Renal cortex interstitium (tissue), 15 donors: ENCODE measurements at places on chromosomes 13 and 19.
A peak's percentile ranks its signal among the peaks of the same experiment; 100 is the strongest.

DNA sequence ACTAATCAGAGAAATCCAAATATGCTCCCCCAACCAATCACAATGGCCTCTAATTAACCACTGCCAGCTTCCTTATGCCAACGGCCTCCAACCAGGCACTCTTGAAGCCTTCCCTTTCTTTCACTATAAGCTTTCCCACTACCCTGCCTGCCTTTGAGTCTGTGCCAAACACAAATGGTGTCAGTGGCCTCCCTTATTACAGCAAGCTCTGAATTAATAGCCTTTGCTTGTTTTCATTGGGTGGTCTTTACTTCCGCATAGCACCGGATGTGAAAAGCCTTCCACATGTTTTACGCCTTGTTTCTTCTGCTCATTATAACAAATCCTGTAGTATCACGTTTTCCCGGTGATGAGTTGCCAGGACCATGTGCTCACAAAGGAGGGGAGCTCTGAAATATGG lies 1.4 kb upstream of the EDDM13 start:
- peak; percentile 9 for DNase-seq

DNA sequence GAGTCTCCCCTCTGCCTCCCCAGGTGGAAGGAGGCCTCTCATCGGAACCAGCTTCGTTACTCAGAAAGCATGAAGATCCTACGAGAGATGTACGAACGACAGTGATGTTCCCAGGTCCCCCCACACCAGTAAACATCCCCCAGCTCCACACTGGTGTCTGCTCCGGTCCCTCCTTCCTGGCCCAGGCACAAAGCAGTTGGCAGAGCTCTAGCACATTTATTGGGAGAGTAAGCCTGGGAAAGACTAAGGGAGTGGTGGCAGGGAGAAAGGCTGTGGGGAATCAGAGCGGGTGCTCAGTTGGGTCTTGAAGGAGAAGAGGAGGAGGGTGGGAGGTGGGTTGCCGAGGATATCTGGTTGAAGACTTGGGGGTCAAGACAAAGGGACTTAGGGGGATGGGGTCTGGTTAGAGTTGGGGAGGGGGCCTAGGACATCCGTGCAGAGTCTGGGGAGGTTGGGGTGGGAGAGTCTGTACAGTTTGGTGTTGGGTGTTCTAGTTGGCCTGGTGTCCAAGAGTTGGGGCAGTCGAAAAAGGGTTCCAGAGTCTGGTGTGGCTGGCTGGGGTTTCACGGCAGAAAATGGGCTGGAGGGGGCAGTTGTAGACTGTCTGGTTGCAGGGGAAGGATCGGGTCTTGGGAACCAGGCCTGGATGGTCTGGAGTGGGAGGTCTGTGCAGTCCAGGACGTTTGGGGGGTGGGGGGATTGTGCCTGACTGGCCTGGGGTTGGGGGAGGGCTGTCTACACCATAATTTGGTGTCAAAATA lies 2.3 kb downstream of the HSPB6 start:
- no peak for DNase-seq

GRCh38 chr19:13098277-13099072 lies 4.2 kb downstream of the LYL1 start:
- DNase-seq, result no peak

- no peak for DNase-seq
Measured at GRCh38 chr19:53866865-53867224, 838 bp upstream of the MYADM start.

- DNase-seq, result no peak
Measured at GRCh38 chr13:111251646-111252445, 68.6 kb upstream of the TEX29 start.

GRCh38 chr13:72908416-72908815 lies 126.5 kb downstream of the PIBF1 start:
- DNase-seq, result no peak
